LoVo (cell line): ENCODE measurements at places on chromosomes 12 and 14.
A peak's percentile ranks its signal among the peaks of the same experiment; 100 is the strongest.

DNA sequence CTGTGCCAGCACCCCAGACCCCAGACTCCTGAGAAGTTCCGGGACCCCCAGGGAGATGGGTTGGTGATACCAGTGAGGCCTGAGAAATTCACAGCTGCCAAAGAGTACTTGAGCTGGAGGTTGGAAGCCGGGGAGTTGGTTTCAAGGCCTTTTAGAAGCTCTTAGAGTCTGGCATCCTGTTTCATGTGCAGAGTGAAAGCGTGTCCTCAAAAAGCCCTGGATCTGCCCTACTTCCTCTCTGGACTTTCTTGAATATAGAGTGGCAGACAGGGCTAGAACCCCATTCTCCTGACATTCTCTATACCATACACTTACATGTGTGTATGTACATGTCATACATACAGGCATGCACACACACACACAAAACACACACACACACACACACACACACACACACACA, 31.3 kb upstream of the PPM1A start:
- DNase-seq: no peak

GRCh38 chr14:23829736-23830471, 123.7 kb upstream of the DHRS4 start:
- peak; percentile 96 for DNase-seq

- peak; percentile 22 for DNase-seq
Measured at GRCh38 chr14:51564986-51565604, 86.6 kb upstream of the FRMD6 start.

GRCh38 chr12:39613525-39613924, 6.1 kb downstream of the ABCD2 start:
- no peak for DNase-seq

DNA sequence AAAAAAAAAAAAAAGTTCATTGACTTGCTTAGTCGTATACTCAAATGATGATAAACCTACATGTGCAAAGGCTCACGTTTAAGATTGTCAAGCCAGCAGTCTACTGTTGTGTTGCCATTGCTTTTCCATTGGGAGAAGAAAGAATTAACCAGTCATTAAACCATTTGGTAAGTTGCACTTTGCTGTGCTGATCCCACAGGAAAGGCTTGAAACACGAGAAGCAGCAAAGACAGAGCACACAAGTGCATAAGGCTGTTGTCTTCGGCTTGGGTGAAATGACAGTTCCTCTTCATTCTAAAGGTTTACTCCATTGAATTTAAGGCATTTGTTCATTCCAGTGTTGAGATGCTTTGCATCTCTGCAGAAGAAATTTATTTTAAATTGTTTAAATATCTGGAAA, 50.1 kb downstream of the ZC3H14 start:
- DNase-seq: no peak

GRCh38 chr12:8692573-8692972, 5.2 kb upstream of the RIMKLB start:
- DNase-seq: no peak

- DNase-seq: no peak
Measured at GRCh38 chr12:57732270-57732669, 6.3 kb downstream of the AGAP2 start.

GRCh38 chr12:16063726-16064125, 152.6 kb downstream of the DERA start:
- DNase-seq: no peak

GRCh38 chr12:115828168-115828567, 449.3 kb downstream of the MED13L start:
- no peak for DNase-seq

DNA sequence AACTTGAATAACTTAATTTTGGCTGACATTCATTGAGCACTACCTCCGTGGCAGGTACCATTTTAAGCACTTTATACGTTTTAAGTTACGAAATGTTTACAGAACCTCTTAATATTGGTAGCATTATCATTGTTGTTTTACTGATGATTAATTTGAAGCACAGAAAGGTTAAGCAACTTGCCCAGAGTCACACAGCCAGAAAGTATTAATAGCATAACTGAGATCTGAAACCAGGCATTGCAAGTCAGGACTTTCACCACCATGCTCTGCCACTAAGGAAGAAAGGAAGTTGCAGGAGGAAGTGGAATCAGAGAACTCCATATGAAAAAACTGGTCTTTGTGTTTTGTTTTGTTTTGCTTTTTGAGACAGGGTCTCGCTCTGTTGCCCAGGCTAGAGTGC, 28.2 kb upstream of the BCAT1 start:
- DNase-seq: no peak

DNA sequence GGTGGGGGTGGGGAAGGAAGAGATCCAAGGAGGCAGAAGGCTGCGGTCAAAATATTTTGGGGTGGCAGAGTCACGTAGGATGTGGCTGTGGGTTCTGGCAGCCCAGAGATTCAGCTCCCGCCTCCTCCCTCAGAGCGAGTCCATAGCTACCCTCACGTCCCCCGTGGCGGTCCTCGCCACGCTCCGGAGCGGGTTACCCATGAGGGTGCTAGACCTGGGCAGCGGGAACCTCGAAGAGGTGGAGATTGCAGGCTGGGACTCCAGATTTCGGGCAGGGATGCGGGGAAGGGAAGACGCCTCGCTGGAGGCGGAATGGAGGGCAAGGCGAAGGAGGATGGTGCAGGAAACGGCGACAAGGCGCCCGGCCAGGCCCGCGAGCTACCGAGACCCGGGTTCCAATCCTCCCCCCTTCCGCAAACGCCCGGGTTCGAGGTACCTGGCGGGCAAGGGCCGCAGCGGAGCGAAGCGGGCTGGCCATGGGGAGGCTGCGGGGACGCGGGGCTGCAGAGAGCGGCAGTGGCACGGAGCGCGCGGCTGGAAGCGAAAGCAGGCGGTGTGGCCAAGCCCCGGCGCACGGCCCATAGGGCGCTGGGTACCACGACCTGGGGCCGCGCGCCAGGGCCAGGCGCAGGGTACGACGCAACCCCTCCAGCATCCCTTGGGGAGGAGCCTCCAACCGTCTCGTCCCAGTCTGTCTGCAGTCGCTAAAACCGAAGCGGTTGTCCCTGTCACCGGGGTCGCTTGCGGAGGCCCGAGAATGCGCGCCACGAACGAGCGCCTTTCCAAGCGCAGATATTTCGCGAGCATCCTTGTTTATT, 46.2 kb downstream of the BCAT1 start:
- no peak for DNase-seq

DNA sequence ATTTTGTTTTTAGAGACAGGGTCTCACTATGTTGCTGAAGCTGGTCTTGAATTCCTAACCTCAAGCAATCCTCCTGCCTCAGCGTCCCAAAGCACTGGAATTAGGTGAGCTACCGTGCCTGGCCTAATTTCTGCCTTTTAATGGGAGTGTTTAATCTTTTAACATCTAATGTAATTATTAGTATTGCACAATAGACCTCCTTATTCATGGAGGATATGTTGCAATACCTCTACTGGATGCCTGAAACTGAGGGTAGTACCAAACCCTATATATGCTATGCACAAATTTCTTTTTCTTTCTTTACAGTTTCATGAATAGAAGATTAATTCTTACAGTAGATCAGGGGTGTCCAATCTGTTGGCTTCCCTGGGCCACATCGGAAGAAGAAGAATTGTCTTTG, 47.8 kb downstream of the MYRFL start:
- no peak for DNase-seq

DNA sequence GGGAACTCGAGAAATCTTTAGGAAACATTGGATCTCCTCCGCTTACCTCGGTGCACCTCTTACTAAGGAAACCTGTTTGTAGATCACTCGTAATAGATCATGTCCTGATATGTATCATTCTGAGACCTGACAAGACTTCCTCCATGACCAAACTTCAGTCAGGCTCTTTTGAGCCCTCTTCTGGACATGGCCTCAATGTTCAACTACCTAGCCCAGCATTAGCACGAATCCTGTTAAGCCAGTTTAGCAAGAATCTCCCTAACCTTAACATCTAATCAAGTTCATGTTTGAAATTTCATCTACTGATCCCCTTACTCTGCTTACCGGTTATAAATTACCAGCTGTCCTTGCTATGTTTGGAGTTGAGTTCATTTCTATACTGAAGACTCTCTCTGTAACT, 713.9 kb upstream of the USP15 start:
- DNase-seq: no peak

DNA sequence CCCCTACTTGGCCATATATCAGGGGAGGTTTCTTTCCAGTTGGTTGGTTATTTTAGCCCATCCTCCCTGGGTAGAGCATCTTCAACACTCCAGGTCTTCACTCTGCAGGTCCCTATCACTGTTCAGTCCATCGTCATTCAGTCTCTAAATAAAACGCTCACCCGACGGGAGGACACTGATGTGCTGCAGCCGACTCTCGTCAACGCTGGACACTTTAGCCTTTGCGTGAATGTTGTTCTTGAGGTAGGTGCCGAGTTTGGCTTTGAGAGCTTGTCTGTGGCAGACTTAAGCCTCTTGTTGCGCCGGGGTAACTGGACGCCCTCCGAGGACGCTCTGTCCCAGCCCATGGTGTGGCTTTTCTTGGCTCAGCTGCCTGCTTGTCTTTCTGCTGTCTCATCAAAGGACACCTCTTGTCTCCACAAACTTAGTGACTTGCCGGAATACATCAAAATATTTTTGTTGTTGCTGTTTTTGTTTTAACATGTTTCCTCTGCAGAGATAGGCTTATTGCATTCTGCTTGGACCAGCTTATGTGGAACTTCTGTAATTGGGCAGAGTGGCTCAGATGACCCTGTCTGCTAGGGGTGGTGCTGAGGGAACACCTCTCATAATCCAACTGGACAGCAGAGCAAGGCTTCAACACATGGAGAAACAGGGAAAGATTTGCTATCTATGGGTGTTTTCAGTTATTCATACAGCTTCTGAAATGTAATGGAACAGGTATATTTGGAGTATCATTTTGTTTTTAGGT, 26.5 kb downstream of the TCTN1 start:
- DNase-seq: no peak

- DNase-seq: peak; percentile 42
Measured at GRCh38 chr14:59484639-59485175, 390 bp downstream of the JKAMP start.

DNA sequence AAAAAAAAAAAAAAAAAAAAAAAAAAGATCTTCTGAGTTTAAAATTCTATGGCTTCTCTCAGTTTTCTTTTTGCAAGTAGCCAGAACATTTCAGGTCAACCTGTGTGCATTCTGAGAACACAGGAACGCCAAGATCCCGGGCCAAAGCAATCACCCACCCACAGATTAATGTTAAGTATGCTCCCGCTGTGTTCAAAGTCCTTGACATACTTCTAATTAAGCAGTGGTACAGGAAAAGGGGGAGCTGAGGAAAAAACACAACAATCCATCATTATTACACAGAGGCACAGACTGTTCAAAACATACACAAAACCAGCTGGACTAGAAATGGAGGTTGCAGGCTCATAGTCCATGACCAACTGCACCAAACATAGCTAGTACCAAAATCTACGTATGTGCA, 2.8 kb downstream of the FBXO21 start:
- DNase-seq: no peak

DNA sequence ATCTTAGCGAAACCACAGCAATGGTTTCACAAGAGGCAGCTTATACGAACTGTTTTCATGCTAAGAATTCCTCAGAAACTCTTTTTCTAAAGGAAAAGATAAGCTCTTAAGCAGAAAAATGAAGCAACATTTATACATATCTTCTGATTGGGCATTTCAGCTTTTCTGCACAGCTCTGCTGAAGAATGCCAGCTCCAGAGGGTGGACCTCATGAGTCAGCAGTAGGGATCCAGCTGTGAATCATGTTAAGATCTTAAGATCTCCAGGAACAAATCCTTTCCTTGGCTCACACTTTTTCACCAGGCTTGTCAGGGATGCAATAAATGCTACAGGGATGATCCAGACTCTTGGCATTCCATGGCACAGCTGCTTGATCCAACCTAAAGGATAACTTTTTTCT, 477.1 kb upstream of the CCDC196 start:
- DNase-seq: peak; percentile 61

DNA sequence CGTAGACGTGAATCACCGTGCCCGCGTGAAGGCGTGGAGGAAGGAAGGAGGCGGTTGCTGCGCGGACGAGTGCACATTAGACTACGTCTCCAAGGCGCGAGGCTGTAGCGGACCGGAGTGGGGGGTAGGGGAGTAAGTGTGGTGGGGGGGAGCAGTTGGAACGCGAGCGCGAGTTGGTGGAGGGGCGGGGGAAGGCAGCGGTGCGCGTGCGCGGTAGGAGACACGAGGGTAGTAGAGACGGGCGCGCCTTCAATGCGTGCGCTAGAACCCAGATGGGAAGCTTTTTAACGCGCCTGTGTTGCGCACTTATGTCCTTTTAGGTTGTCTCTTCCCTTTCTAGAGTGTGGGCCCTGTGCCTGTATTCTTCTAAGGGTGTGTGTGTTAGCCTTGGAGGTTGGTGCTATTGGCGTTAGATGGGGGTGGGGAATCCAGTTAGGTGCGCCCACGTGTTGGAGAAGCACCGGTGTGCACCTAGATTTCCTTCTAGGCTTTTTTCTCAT, 604 bp downstream of the EIF4B start:
- DNase-seq: peak; percentile 90

DNA sequence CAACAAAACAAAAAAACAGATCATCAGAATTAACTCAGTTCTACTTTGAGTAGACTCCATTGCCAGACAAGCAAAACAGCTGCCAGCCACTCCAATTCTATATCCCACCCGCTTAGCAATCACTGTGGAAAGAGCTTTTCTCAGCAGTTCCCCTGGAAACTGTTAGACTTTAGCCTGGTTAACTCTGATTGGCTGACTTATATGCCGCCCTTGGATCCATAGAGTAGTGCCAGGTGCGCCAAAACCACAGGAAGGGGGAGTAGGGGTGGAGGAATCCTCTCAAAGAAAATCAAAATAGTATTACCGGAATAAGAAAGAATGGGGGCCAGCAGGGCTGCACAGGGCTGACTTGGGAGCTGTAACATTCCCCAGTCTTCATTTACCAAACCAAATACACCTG, 5.4 kb upstream of the EML5 start:
- no peak for DNase-seq

DNA sequence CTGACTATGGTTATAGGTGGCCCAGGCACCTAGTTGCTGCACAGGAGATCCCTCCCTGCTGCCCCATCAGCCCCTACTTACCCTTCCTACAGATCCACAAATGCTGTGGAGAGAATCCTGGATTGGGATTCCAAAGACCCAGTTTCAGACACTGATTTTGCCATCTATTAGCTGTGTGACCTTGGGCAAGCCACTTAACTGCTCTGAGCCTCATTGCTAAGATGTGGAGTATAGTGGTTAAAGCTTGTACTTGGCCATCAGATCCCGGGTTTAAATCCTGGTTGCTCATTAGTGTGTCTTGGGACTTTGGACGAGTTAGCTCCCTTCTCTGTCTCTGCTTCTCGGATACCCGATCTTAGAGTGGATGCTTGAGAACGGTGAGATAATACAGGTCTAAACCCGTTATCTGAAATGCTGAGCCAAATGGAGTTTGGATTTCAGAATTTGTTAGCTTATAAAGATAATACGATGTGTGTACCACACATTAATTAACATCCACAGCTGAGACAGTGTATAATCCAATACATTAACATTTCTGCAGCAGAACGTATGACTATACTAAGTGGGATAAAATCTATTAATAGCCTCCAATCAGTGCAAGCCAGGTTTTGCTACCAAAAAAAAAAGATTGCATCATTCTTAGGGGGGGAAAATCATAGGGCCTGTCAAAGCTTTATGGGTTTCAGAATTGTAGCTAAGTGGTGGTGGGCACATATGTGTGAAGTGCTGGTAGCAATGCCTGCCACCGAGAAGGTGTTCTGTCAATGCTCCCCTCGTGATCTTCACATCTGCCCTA, 16.0 kb downstream of the PROX2 start:
- no peak for DNase-seq
